ENCODE measurements at places on chromosomes 12 and 14.

- no peak for DNase-seq
Measured at GRCh38 chr14:91258011-91258618, 13.6 kb upstream of the GPR68 start.

DNA sequence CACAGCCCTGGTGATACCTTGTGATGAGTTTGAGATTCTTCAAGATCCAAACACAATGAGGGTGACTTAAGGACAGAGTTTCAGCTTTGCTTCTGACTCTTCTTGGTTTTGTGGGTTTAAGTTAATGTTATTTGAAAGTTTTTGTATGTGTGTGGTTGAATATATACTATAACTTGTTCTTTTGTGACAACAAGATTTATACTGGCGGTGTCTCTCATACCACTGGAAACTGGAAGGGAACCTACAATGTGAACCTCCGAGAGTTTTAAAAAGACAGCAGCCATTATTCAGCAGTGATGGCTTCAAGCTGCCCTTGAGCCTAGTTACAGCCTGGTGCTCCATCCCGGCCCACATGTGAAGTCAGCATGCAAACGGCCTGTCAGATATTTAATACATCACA lies 87.9 kb upstream of the IGF1 start:
- no peak for DNase-seq

DNA sequence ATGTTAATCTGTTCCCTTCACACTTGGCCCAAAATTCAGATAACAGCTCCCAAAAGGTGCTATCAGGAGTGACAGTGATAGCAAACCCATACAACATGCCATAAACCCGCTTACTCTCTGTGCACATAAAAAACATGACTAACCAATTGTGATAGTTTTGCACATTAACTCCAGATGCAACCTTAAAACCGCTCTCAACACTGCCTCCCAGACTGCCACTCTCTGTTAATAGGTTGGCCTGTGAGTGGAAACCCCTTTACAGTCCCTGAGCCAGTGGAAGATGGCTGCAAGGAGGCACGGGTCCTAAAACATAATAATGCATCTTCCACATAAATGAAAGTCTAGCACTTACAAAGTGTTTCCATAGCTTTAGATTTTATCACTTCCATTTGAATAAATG lies 12.0 kb upstream of the TMTC1 start:
- DNase-seq = no peak

DNA sequence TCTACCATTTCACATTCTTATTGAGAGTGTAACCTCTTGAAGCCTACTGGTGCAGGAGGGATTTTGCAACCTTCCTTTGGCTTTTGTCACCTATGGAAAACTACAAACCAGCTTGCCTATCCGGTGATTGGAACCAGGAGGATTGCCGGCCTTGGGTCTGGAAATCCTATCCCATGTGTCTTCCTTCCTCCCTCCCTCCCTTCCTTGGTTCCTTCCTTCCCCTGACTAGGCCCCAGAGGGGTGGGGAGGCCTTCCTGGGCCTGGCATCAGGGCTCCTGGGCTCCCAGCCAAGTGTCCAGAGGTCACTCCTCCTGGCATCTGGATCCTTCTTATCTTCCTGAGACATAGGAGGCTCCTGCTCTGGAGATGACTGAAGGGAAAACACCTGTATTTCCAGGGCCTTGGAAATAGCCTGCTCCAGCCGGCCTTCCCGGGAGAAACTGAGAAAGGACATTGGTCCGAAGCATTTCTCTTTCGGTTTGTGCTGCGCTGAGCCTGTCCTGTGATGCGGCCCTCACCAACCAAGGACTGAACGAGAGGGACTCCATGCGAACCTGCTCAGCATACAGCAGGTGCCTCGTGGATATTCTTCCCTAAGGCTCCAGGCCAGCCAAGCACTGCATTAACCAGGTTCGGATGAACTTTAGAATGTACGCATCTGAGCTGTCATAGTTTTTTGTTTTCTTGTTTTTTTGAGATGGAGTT lies 43.4 kb downstream of the PSMA6 start:
- DNase-seq = no peak

DNA sequence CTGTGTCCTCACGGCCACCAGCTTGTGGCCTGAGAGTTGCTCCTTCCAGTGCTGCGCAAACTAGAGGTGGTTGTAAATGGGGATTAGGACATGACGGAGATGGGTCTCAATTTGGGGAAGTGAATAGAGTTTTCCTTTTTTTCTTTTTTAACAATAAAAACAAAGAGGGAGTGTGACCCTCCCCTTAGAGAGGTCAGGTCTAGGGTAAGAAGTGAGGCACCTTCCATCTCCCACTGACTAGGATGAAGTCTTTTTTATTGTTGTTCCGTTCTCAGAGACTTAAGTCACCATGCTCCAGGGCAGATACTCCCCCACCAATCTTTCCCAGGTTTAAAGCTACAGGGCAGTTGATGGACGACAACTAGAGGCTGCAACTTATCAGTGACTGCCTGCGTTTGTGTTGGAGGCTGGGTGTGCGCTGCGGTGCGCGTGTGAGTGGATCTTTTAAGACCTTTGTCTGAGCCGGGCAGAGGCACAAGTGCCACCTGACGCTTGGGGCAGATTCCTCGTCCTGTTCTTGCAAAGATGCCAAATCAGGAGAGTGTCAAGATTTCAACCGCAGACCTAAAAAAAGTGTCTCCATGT lies 2.1 kb upstream of the GSC start:
- no peak for DNase-seq

DNA sequence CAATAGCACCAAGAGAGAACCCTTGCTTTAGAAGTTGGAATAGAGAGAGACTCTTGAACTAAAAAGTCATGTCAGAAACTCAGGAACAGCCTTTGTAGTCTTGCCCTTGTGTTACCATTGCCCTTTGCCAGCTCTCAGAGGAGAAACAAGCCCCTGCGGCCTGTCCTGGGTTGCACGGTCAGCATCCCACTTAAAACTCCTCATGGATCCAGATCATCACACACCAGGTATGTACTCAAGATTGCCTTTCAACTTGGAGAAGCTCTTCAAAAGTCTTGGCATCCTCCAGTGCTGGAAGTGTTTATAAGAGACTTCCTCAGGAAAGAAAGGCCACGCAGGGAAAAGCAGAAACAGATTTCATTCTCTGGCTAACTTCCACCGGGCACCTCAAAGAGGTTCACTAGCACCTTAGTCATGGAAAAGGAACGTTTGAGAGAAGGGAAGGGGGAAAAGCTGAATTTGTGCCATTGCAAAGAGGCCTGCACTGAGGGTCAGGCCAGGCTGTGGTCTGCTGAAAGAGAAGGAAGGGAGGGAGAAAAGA lies 594.2 kb downstream of the MED13L start:
- no peak for DNase-seq

- DNase-seq = no peak
Measured at GRCh38 chr12:80551897-80552296, 107.9 kb downstream of the PTPRQ start.

- peak; percentile 38 for DNase-seq
Measured at GRCh38 chr12:110349514-110350151, 53.9 kb downstream of the ANAPC7 start.

GRCh38 chr14:24837280-24838046 lies 203.5 kb upstream of the GZMB start:
- DNase-seq = no peak

DNA sequence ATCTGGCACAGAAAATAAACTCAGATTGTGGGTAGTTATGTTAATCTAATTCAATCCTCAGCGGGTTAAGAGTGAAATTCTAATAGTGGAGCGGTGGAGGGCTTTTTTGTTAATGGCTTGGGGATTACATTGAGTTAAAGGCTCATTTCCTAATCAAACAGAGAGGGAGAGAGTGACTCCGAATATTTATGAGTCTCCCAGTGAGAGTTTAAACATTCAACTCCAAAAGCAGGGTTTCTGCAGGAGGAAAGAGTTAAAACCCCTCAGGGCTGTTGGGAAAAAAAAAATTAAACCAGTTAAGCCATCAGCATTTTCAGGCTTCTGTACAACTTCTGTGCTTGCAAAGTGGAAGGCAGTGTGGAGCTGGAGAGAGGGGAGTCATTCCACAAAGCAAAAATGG lies 62.1 kb upstream of the ESRRB start:
- no peak for DNase-seq

DNA sequence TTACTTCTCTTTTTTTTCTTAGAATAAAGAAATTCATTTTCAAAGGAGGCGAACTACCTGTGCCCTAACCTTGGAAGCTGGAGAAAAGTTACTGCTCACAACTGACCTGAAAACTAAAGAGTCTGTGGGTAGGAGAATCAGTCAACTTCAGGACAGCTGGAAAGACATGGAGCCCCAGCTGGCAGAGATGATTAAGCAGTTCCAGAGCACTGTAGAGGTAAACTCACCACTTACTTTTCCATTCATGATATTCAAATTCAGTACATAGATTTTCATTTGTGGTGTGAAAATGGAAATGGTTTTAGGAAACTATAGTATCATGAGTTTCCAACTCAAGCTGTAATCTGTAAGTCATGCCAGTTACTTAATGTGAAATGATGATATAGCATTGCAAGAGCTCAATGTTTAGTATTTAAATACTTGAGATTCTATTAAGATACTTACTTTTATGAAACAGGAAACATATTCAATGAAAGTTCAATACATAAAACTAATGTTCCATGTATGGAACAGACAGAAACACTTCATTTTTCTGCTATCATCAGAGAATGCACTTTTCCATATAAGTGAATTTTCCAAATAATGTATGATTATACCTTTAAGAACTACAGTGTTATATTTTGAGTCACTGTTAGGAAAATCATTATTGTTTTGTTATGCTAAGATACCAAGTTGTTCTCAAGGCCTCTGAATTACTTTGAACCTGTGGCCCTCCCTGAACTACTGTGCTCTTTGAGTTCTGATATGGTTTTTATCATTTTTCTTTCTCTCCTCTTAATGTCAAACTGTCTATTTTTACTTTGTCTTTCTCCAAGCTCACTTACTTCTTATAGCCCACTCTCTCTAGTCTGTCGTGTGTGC lies 119.0 kb downstream of the ESR2 start:
- DNase-seq = no peak

DNA sequence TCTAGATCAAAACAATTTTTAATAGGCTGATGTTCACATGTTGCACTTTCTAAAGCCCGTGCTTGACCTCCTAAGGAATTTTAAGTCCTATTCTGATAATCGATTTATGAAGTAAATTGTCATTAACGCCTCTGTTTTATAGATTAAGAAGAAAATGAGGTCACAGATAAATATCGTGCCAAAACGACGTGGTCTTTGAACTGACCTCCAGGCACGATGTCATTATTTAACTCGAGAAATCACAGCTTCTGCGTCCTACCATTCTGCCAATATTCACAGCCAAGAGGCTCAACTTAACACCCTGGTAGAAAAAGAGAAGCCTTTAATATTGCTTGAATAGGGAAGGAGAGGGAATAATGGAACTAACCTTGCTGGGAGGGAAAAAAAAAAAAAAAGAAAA lies 888 bp upstream of the EEA1 start:
- no peak for DNase-seq

GRCh38 chr12:16568873-16569272 lies 37.1 kb downstream of the LMO3 start:
- peak; percentile 12 for DNase-seq

- DNase-seq = no peak
Measured at GRCh38 chr12:105474672-105475071, 144.2 kb downstream of the C12orf75 start.

GRCh38 chr14:99625476-99625875 lies 19.5 kb upstream of the HHIPL1 start:
- DNase-seq = no peak

- no peak for DNase-seq
Measured at GRCh38 chr14:47102472-47102871, 450.9 kb upstream of the RPL10L start.

DNA sequence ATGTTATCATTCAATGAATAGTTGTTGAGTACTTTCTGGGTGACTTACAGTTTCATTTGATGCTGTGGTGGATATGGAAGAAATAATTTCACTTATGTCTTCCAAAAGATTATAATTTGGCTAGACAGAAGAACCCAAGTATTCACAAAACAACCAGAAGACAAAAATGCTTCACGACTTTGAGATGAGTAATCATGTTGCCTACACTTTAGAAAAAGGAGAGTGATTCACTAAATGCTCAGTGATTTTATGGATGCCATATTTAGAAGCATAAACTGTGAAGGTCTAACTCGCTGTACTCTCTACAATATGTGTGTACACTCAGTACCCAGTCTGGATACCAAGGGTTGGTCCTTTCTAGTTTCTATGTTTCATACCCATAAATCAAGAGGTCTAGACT lies 101.3 kb upstream of the E2F7 start:
- no peak for DNase-seq

- no peak for DNase-seq
Measured at GRCh38 chr14:103504991-103505565, 17.6 kb downstream of the CKB start.

GRCh38 chr14:73775339-73776193 lies 61.4 kb upstream of the PNMA1 start:
- DNase-seq = no peak

DNA sequence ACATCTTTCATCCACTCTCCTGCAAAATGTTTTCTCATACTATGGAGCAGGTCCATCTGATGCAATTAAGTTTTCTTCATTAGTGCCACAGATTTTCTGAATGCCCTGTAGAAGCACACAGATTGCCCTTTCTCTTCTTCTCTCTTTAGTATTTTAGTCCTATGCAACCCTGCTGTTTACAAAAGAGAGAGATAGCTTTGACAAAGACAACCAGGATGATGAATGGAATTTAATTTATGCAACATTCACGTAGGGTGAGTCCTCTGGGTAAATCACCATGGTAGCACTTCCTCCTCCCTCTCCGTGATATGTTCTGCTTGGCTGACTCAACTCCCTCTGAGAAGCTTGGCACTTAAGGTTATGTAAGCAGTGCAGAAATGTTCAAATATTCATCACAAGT lies 400.9 kb upstream of the PDE3A start:
- DNase-seq = no peak

- no peak for DNase-seq
Measured at GRCh38 chr14:37591311-37591940, 3.6 kb downstream of the FOXA1 start.

GRCh38 chr12:2429032-2429431 lies 365.7 kb upstream of the FKBP4 start:
- DNase-seq = no peak

DNA sequence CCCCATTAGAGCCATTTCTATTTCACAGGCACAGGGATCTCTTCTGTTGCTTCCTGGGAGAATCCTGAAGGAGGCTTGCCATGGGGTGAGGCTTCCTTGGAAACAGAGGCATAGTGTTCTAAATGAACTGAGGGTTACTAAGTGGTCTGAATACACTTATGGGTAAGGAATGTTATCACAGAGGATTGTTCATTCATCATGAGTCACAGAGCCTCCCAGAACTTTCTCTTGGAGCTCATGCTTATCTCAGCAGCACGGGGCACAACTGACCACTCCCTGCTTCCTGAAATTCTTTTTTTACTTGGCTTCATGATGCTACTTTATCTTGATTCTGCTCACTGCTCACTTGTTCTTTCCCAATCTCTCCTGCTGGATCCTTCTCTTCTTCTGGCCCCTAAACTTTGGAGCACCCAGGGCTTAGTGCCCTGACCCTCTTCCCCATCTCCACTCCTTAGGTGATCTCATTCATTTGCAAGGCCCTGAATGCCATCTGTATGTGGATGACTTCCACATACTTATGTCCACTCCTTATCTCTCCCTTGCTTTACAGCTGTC lies 57.9 kb downstream of the ANO6 start:
- no peak for DNase-seq

- DNase-seq = no peak
Measured at GRCh38 chr12:43692064-43692463, 66.5 kb downstream of the PUS7L start.
